Left renal cortex interstitium (tissue), 4 donors: ENCODE measurements at places on chromosomes 6 and 20. TPM values are rescaled to one million over a fixed set of nuclear protein-coding genes. Genes with fewer than 3 reads are reported as not detected.

Gene GABRR1
- polyA plus RNA-seq, result 1.3 TPM

Gene SF3B5
- polyA plus RNA-seq, result 129 TPM

Gene MEP1A
- polyA plus RNA-seq, result not detected

Gene NRSN1
- 0.48 TPM for polyA plus RNA-seq

Gene TRIM10
- 0.29 TPM for polyA plus RNA-seq
